ENCODE measurements at places on chromosomes 5 and 9.

DNA sequence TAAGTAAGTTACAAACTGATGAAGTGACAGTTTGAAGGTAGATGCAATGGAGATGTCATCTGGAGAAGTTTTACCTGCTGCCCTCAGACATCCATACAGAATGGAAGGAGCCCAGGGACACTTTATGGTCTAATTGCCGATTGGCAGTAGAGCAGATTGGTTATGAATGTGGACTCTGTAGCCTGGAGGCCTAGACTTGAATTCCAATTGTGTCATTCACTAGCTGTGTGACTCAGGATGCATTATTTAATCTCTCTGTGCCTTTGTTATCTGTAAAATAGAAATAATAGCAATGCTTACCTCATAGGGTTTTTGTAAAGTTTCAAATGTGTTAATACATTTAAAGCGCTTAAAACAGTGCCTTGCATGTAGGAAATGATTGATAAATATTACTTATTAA is 5.2 kb upstream of the TCERG1 start:
- peak; percentile 8 for DNase-seq

GRCh38 chr9:82491604-82492003 is 503.0 kb downstream of the SPATA31D1 start:
- peak; percentile 44 for DNase-seq

- peak; percentile 51 for DNase-seq
Measured at GRCh38 chr9:98314381-98315066, 59.1 kb upstream of the TBC1D2 start.

- peak; percentile 38 for DNase-seq
Measured at GRCh38 chr5:164203581-164204225, 698.3 kb downstream of the MAT2B start.

DNA sequence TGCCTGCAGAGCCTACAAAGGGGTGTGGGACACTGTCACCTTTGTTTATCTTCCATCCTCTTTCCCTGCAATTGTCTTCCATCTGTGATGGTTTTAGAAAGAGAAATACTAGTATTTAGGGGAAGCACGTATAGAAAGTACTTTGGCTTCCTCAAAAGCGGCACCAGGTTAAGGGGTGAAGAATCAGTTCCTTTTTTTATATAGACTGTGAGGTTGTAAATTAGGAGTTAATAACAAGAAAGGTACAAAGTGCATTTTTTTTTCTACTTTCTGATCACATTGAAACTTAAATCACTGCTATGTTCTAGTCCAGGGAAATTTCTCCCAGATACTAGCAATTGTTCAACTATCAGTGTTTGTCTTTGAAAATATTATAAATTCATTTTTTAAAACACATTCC is 219.3 kb downstream of the CEMIP2 start:
- no peak for DNase-seq

- no peak for DNase-seq
Measured at GRCh38 chr5:137105351-137106035, 393.6 kb downstream of the SPOCK1 start.

DNA sequence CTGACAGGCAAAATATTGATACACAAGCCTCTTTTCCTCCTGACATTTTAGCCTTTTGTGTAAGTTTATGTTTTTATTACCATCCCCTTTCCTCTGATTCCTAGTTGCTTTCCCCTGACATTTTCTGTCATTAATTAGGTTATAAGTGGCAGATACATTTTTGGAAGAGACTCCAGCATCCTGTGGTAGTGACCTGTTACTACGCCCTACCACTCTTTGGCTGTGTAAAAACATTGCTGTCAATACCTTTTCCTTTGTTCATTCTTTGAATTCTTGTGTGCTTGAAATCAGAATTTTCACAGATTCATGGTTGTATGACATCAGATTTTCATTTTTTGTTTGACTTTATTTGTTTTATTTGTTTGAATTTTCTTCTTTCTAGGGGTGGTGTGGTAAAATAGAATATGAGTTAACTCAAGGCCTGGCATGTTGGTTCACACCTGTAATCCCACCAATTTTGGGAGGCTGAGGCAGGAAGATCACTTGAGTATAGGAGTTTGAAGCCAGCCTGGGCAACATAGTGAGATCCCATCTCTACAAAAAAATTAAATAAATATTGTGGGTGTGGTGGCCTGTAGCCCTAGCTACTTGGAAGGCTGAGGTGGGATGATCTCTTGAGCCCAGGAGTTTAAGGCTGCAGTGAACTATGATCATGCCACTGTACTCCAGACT is 43.4 kb downstream of the UBE2R2 start:
- peak; percentile 33 for DNase-seq

GRCh38 chr9:136172412-136173079 is 32.4 kb downstream of the LHX3 start:
- DNase-seq = no peak

GRCh38 chr5:132364319-132364718 is 5.2 kb upstream of the SLC22A5 start:
- DNase-seq = peak; percentile 55

GRCh38 chr9:70566751-70567150 is 152.3 kb upstream of the KLF9 start:
- no peak for DNase-seq

DNA sequence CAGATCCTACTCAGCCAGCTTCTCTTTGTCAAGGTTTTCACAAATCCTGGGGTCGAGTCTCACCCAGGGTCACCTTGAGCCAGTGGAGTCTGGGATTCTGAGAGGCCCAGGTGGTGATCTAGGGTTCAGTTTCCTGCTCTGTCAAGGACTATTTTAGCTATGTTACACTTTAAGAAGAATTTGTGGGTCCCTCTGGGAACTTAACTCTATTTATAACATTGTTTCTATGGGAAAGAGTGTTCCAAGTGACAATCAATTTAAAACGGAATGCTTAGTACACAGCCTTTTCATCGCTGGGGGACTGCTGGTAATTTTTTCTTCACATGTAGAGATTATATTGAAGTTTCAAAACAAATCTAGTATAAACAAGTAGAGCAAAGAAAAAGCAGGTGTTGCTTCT is 26.9 kb upstream of the TMEM252 start:
- DNase-seq = no peak

- DNase-seq = no peak
Measured at GRCh38 chr9:113538131-113538530, 74.6 kb downstream of the RGS3 start.

DNA sequence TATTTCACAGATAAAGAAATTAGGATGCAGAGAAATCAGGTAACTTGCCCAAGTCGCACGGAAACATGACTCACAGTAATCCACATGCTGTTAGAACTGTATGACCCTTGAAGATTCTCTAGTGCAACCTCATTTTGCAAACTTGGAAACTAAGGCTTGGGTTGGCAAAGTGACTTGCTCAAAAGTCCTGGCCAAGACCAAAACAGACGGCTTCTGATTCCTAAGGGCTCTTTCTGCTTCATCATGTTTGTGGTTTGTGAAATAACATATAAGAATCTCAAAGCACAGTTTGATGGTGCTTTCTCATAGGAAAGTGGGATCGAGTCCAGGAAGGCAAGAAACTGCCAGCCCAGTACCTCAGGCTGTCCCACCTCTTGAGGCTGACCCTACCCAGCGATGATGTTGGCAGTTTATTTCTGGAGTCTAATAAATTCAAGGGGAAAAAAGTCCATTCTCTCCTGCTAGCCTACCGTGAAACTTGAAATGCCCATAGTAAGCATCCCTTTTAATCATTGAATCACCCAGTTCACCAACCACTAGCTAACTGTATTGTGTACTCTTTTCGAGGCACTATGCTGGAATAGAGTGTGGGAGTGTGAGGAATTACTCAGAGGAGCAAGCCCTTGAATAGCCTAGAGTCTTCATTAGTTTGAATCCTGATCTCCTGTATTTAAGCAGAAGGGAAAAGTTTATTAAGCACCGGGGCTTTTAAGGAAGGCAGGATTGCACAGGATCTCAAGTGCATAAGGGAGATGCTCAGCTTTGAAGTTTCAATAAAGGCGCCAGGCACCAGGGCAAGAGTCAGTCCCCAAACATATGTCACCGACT is 14.1 kb downstream of the CAPSL start:
- DNase-seq = peak; percentile 91

GRCh38 chr9:36820392-36820861 is 213.6 kb downstream of the PAX5 start:
- peak; percentile 39 for DNase-seq

GRCh38 chr5:134638760-134639201 is 6.2 kb upstream of the SAR1B start:
- DNase-seq = no peak

DNA sequence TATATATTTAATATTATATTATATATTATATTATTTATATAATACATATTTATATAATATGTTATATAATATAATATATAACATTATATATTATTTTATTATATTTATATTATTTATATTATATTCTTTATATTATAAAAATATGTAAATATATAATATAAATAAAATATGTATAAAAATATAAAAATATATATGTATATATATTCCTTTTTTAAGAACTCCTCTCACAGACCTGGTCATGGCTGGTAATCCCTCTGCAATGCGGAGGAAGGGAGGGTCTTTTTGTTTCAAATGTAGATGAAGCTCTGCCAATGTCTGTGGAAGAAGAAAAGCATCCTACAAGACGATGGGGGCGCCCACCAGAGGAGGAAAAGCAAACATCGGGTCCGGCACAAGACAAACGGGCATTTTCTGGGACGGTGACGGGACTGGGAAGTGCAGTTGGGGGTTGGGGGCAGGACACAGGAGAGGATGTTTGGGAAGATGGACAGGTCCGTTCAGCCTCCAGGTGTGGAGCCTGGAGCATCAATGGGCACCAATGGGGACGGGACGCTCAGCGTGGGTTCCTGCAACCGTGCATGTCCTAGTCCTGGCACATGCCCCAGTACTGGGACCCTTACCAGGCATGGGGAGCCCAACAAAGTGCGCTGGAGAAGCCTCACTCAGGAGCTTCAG is 194.0 kb downstream of the IRX1 start:
- DNase-seq = no peak

- no peak for DNase-seq
Measured at GRCh38 chr5:138950421-138951031, 75.4 kb upstream of the LRRTM2 start.

DNA sequence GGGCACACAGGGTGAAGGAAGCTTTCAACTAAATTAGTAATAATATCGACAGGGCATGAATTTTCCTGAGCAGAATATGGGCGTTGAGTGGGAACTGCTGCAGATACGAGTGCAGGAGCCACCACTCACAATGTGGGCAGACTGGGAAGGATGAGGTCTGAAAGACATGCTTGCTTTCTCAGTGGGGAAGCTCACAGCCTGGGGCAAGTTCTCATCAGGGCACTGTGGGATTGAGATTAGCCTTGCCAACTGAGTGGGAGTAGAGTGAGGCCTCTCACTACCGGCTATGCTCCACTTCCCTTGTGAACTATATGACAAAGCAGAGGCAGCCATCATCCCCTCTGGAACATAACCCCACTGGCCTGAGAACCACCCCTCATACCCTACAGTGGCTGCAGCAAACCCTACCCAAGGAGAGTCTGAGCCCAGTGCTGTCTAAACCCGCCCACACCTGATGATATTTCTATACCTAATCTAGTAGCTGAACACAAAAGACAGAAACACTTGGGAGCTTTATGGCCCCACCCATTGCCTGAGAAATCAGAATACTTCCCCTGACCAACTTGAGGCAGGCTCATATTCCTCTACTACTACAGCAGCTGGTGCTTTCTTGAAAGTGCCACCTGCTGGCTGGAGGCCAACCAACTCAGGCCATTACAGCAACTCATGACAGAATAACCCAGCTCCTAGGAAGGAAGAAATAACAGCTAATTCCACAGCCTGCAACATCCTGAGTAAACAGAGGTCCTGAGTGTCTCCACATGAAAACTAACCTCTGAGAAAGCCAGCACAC is 173.7 kb upstream of the SPEF2 start:
- no peak for DNase-seq

GRCh38 chr9:126218359-126219125 is 108.1 kb upstream of the MVB12B start:
- DNase-seq = no peak

GRCh38 chr5:77741608-77742007 is 34.5 kb downstream of the TBCA start:
- DNase-seq = no peak

DNA sequence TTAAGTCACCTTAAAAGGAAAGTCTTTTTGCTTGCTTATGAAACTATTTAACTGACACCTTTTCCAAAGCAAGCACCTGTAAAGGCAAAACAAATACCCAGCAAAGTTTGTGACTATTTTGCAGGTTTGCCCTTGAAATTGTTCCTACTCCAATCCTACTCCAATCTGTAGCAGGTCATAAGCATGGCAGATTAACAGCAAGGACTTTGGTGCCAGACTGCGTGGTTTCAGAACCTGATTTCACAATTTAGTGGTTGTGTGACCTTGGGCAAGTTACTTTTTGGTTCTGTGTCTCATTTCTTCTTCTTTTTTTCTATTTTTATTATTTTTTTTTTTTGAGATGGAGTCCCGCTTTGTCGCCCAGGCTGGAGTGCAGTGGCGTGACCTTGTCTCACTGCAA is 282.1 kb downstream of the RFX3 start:
- DNase-seq = no peak

- DNase-seq = peak; percentile 9
Measured at GRCh38 chr5:180259260-180259611, 32.6 kb downstream of the MAPK9 start.

DNA sequence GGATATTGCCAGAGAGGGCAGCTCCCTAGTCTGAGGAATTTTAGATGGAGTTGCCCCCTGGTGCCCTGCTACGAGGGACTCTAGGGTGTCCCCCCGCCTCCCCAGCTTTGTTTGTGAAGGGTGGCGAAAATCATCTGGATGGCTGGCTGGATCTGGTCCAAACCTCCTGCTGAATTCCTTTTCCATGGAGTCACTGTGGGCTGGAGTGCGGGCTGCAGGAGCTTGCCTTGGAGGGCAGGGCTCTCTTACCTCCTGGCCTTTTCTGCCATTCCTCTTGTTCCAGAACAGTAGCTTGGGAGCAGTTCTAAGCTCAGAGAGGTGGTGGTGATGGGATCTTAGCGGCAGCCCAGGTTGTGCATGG is 2.1 kb downstream of the SYNPO start:
- DNase-seq = peak; percentile 93

- DNase-seq = peak; percentile 46
Measured at GRCh38 chr9:132008855-132009812, 70.5 kb downstream of the MED27 start.

DNA sequence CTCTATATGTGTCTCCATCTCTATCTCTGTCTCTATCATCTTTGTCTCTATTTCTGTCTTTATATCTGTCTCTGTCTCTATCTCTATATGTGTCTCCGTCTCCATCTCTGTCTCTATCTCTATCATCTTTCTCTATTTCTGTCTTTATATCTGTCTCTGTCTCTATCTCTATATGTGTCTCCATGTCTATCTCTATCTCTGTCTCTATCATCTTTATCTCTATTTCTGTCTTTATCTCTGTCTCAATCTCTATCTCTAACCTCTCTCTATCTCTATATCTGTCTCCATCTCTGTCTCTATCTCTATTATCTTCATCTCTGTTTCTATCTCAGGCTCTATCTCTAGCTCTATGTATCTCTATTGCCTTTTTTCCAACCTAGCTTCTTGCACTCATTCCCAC is 37.0 kb downstream of the IRX4 start:
- DNase-seq = no peak

GRCh38 chr5:153601377-153601776 is 110.9 kb downstream of the GRIA1 start:
- no peak for DNase-seq

- DNase-seq = peak; percentile 66
Measured at GRCh38 chr5:65394087-65394486, 87.6 kb downstream of the ADAMTS6 start.

Data from fibroblast of skin of right biceps (primary cell).